ENCODE measurements at places on chromosomes 3 and 15.

- no peak for DNase-seq
These were observed 1.2 kb upstream of the HYAL1 start for GRCh38 chr3:50304601-50305000.

DNA sequence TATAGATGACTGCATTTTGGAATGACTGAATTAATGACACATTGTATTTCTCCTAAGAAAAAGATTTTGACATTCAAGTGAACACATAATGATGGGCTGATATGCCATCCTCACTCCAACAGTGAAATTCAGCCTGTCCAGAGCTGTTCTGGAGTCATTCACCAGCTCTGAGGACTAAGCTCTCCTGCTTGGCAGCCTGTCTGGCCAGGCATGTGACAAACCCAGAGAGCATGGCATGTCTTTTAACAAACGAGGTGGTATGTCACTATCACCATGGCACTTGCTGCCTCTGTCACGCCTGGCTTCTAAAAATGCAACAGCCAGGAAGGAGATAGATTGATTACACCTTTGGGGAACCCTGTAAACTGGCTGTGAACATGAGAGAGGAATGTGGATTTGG is 1.4 kb downstream of the ACTC1 start:
- no peak for DNase-seq

DNA sequence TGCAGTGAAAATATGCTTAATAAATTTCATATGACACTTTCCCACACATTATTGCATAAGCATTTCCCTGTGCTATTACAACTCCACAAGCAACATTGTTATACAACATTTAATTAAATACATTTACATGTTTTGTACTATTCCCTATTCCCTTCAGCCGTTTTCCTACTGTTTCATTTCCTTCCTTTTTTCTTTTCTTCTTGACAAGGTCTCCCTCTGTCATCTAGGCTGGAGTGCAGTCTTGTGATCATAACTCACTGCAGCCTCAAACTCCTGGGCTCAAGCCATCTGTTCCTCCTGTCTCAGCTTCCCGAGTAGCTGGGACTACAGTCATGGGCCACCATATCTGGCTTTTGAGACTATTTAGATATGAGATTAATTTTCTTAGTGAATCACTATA is 254.7 kb downstream of the NFKBIZ start:
- DNase-seq = no peak

DNA sequence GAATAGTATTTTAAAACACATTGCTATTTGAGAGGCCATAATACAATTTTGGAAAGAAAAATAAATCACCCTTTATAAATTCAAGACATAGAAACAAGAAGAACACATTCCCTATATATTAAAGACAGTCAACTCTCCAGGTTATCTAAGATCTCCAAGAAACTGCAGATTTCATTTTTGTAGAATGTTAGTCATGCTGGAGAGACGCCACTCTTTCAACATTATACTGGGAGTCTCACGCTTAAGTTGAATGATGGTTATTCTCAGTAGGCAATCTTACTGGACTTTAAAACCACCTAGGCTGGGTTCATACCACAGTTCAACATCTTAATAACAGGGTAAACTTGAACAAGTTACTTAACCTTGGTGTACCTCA is 3.6 kb upstream of the CHRM5 start:
- DNase-seq = no peak

- DNase-seq = no peak
These were observed 20.5 kb upstream of the DYNC1LI1 start for GRCh38 chr3:32591186-32591585.

GRCh38 chr3:47014036-47014435 is 34.6 kb downstream of the NBEAL2 start:
- DNase-seq = no peak

Data from left forelimb (tissue), 1 donor.